Motor neuron (in vitro differentiated cells): ENCODE measurements at places on chromosomes 5 and 9. TPM values are rescaled to one million over a fixed set of nuclear protein-coding genes. Genes with fewer than 3 reads are reported as not detected.

DNA sequence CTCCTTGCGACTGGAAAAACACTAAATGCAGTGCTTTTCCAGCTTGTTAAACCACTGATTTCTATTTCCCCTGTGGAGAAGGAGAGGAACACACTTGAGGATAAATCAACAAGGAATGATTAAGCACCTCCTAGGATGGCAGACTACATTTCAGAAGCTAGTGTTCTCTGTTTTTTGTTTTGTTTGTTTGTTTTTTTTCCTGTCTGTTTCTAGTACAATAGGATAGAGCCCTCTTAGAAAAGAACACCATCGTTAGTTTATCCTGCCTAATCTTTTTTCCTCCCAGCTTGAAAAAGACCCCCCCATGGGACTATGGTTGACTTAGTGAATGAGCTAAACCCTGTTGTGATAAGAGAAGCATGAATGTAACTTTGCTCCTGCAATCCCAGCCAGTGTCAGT lies 3.9 kb upstream of the TAL2 start:
- no peak for ATAC-seq

- no peak for ATAC-seq
Measured at GRCh38 chr5:6659941-6660684, 26.9 kb downstream of the SRD5A1 start.

DNA sequence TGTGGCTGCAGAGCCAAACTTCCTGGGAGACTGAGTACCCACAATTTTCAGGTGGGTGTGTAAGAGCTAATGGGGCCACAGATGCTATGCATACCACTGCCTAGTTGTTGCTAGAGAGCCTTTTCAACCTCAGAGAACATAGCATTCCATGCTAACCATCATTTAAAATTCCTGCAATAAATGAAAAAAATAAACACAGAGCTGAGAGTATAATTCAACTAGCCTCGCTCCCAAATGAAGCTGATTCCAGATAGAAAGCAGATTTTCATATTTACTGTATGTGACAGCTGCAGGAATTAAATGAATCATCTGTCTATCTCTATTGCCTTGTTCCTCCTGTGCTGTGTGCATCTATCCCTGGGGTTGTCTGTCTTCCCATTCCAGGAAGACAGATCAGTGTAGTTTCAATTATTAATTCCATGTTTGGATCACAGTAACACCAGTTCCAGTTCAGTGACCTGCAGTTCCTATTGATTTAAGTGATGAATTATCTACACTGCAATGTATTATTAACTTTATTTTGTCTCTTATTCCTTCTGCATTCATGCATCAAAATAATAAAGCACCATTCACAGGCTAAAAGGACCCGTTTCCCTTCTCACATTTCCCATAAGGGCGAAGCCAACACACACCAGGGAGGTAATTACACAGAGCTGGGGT lies 324.5 kb downstream of the SLIT3 start:
- ATAC-seq: no peak

The PTGER4 gene
- total RNA-seq: 21.2 and 28.4 TPM in 2 replicates

The TPPP gene
- 9.6 and 12.0 TPM in 2 replicates for total RNA-seq

The RIGI gene
- 21.0 and 25.3 TPM in 2 replicates for total RNA-seq
